ENCODE measurements at places on chromosomes 1 and 21.
A peak's percentile ranks its signal among the peaks of the same experiment; 100 is the strongest.

GRCh38 chr1:41514381-41514780 lies 29.9 kb upstream of the EDN2 start:
- DNase-seq: no peak

- no peak for DNase-seq
Measured at GRCh38 chr1:93770640-93771039, 89.0 kb upstream of the BCAR3 start.

DNA sequence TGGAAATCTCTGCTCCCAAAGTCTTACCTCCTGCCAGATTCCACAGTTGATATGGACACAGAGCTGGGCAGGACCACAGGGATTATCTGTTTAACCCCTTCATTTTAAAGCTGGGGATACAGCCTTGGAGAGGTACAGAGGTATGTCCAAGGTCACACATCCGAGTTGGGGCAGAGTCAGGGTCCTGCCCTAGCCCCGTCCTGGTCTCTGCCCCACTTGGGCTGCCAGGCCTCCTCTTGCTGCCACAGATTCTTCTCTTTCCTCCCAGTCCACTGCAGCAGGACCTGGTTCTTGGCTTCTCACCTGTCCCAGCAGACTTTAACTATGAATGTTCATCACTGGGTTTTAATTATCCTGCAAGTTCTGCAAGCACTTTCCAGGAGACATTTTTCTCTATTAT lies 258.3 kb downstream of the MATN1 start:
- no peak for DNase-seq

DNA sequence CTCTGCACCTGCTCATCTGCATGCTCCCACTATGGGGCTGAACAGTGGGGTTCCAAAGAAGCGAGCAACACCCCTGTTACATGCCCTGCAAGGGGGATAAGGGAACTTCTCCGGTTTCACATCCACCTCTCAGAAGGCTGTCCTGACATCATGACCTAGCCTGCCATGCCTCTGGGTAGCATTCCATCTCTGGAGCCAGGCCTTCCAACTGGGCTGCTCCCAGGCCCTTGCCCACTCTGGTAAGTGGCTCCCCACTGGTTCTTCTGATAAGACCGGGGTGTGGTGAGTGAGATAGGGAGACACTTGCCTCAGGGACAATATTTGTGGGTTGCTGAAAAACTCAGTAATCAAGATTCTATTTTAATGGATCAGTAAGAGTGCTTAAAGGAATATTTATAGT lies 57.8 kb downstream of the KCNJ15 start:
- DNase-seq: no peak

DNA sequence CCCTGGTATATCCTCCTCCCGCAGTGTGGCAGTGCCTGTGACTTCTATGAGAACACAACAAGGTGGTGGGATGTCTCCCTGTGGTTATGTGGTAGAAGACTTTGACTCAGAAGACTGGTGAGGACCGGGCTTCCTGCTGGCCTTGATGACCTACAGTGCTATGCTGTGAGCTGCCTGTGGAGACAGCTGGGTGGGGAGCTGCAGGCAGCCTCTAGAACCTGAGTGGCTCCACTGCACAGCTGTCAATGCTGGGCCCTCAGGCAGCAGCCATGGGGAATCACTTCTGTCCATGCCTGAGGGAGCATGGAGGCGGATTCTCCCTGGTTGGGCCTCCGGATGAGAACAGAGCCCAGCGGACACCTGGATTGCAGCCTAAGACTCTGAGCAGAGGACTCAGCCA lies 14.9 kb downstream of the SLC1A7 start:
- DNase-seq: peak; percentile 27

DNA sequence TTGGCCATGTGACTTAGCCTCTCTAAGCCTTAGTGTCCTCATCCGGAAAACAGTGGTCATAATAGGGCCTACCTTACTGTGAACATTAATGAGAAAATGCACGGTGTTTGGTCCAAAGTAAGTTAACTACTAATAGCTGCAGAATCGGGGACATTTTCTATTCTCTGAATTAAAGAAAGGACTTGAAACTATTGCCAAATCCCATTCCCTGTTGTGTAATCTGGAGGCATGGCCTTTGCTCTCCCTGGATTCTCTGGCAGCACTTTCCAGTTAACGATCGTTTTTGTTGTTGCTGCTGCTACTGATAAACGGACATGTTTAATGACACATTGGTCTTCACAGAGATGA lies 30.5 kb downstream of the FMO4 start:
- DNase-seq: no peak

DNA sequence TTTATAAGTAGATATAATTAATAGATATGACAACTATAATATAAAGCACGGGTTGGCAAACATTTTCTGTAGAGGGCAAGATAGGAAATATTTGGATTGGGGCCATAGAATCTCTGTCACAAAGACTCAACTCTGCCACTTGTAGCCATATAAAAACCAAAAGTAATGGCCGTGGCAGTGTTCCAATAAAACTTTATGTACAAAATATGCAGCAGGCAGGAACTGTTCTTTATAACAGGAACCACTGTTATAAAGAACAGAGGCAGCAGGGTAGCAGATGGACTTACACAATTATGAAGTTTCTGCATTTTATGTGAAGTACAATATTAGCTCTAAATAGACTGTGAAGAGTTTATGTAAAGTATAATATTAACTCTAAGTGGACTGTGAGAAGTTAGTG lies 16.9 kb upstream of the QSOX1 start:
- no peak for DNase-seq

DNA sequence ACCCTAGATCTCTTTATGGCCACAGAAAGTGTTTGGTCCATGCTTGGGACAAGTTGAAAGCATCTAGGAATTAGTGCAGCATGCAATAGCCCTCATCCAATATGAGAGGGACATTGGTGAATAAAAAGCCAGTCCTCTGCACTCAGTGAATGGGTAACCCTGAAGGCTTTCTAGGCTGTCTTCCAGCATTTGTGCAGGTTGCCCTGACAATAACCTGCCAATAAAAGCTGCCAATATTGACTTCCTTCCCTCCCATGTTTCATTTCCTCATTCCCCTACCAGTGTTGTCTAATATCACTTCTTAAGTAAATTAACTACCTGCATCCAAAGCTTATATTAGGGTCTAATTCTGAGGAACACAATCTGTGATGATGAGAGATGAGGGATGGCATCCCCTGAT lies 563.6 kb upstream of the NEGR1 start:
- DNase-seq: no peak

GRCh38 chr1:160399544-160400222 lies 681 bp upstream of the VANGL2 start:
- no peak for DNase-seq

DNA sequence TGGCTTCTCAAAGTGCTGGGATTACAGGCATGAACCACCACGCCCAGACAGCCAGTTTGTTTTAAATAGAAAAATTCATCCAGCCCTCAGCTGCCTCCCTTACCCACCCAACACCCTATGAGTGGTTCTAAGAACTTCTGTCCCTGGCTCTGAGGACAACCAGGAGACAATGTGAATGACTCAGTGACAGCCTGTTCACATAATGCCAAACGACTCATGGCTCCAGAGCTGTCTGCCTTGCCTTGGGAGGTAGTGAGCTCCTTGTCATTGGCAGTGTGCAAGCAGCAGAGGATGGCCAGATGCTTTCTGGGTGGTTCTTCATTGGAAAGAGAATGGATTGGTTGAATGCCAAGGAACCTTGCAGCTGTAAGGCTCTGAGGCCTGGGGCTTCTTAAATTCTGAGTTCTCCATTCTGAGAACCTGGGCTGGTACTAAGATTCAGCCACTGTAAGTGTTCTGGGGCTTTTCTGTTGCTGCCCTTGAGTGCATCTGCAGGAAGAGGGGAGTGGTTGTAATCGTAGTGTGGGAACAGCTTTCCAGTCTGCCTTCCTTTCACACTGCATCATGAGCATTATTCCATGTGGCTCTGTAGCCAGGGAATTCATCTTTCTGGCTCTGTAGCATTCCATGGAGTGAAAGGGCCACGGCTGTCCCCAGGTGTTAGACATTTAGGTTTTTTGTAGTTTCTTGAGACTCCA lies 5.8 kb downstream of the SERINC2 start:
- DNase-seq: no peak

GRCh38 chr1:87515781-87516180 lies 187.1 kb downstream of the LMO4 start:
- DNase-seq: no peak

- peak; percentile 2 for DNase-seq
Measured at GRCh38 chr1:240575981-240576662, 35.8 kb downstream of the GREM2 start.

GRCh38 chr1:54836594-54836993 lies 35.5 kb upstream of the TTC22 start:
- DNase-seq: no peak

- DNase-seq: no peak
Measured at GRCh38 chr1:8950309-8950708, 4.6 kb downstream of the CA6 start.

GRCh38 chr1:231134624-231135023 lies 27.2 kb upstream of the TRIM67 start:
- DNase-seq: no peak

DNA sequence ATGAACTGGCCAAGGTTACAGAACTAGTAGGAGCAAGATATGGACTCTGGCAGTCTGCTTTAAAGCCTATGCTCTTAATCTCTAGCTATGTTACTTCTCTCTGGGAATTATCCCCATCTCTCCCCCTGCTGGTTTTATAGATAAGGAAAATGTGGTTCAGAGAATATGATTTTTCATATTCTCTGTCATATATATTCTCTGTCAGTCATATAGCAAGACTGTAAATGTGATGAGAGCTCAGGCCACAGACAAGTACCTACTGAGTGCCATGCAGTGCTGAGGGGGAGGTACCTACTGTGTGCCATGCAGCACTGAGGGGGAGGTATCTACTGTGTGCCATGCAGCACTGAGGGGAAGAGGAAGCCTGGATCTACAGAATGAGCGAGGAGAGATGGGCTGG lies 220.3 kb upstream of the FGGY start:
- no peak for DNase-seq

DNA sequence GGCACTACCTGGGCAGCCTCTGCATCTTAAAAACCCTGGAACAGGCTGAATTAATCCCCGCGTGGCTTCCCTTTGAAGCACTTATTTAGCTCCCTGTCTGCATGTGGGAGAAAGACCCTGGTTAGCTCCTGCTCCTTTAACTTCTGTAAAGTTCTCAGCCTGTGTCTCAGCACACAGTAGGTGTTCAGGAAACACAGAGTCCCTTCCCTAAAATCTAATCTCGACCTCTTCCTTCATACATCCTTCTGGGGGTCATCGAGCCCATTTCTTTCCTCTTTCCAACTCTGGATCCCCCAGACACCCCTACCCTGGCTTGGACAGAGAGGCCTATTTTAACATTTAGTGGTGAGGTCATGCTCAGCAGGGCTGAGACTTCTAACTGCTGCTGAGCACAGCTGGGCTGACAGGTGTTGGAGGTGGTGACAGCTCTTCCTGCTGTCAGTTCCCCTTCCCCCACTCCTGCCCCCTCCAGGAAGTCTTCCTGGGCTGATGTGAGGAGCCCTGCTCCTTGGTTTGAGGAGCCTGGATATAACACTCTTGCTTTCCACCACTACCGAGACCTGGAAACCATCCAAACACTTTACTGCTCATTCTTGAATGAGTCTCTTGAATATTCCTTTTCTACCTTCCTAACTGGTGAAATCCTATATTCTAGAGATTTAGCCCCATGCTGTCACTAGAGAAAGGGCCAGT lies 5.3 kb downstream of the E2F2 start:
- DNase-seq: no peak

GRCh38 chr1:61241411-61241838 lies 159.1 kb downstream of the NFIA start:
- DNase-seq: no peak

- DNase-seq: no peak
Measured at GRCh38 chr21:32990666-32991065, 35.1 kb upstream of the OLIG2 start.

DNA sequence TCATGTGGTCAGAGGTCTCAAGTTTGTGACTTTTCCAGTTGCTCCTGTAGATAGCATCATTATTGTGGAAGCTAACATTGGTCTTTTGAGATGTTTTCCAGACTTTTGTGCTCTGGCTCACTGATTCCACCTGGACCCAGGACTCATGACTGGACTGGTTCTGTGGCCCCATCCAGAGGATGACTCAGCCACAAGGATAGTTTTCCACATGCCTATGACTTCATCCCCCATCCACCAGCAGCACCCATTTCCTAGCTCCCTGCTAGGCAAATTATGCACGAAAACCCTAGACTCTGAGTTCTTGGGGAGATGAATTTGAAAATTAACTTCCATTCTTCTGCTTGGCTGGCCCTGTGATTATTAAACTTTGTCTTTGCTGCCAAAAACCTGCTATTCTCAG lies 949.3 kb downstream of the MRPL39 start:
- no peak for DNase-seq

- no peak for DNase-seq
Measured at GRCh38 chr21:46104104-46104503, 6.2 kb downstream of the COL6A2 start.

GRCh38 chr1:53562291-53562980 lies 103.2 kb downstream of the DMRTB1 start:
- DNase-seq: peak; percentile 81

DNA sequence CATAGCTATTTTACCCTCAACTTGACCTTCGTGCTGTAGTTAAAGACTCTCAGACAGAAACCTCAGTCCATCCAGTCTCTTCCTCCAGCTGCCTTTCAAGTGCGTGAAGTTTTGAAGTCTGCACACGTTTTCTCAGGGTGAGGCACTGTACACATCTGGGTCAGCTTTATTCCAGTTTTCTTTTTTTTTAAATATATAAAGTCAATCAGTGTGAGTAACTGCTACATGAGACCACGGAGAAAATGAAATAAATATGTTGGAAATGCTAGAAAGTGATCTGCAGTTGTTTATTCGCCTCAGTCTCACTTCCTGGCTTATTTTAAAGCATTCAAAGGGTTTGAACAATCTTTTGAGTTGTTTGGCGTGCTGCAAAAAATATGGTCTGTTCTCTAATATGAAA lies 135.7 kb downstream of the ROR1 start:
- DNase-seq: no peak

DNA sequence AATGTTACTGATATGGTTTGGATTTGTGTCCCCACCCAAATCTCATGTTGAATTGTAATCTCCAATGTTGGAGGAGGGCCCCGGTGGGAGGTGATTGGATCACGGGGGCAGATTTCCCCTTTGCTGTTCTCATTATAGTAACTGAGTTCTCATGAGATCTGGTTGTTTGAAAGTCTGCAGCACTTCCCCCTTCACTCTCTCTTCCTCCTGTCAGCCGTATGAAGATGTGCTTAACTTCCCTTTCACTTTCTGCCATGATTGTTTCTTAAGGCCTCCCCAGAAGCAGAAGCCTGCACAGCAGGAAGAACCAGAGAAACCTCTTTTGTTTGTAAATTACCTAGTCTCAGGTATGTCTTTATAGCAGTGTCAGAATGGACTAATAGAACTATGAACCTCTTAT lies 28.4 kb downstream of the TRIM33 start:
- DNase-seq: peak; percentile 48

GRCh38 chr1:67149179-67149770 lies 14.5 kb upstream of the C1orf141 start:
- peak; percentile 79 for DNase-seq

GRCh38 chr21:45089964-45090363 lies 15.6 kb downstream of the ADARB1 start:
- DNase-seq: no peak

- no peak for DNase-seq
Measured at GRCh38 chr1:77310924-77311323, 29.1 kb downstream of the AK5 start.

Measured in activated CD8-positive, alpha-beta T cell treated with anti-CD3 and anti-CD28 coated beads for 36 hours (primary cell).